ENCODE measurements at places on chromosomes 7 and 10.

GRCh38 chr10:4177791-4178190 lies 392.8 kb upstream of the KLF6 start:
- ATAC-seq, result no peak

DNA sequence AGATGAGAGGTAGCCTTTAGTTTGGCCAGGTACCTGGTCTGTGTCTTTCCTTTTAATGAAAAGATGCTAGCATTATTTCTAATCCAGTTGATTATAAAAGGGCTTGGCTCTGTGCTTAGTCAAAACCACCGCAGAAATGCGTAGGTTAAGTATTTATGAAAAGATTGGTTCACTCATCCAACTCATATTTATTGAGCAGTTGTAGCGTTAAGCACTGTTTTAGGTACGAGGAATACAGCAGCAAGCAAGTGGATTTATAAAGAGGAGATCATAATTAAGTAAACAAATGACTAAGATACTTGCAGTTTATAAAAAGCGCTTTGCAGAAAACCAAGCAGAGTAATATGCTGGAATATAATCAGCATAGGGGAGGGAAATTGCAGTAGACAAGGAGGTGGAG lies 129.8 kb downstream of the PPP1R17 start:
- ATAC-seq, result no peak

GRCh38 chr10:50229460-50229859 lies 21.9 kb downstream of the ASAH2 start:
- ATAC-seq, result no peak

DNA sequence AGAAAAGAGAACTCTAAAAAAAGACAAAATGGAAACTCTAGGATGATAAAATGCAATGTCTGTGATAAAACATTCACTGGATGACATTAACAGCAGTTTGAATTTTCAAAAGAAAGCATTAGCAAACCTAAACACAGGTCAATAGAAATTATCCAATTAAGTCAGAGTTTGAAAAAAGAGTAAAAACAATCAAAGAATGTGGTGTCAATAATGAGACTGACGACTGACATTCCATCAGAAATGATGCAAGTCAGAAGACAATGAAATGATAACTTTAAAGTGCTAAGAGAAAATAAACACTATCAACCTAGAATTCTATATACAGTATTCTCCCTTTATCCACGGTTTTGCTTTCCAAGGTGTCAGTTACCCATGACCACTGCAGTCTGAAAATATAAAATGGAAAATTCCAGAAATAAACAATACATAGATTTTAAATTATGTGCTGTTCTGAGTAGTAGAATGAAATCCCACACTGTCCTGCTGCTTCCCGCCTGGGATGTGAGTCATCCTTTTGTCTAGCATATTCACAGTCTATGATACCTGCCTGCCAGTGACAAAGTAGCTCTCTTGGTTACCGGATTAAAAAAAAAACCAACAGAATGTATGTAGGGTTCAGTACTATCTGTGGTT lies 38.3 kb upstream of the SFMBT2 start:
- no peak for ATAC-seq

DNA sequence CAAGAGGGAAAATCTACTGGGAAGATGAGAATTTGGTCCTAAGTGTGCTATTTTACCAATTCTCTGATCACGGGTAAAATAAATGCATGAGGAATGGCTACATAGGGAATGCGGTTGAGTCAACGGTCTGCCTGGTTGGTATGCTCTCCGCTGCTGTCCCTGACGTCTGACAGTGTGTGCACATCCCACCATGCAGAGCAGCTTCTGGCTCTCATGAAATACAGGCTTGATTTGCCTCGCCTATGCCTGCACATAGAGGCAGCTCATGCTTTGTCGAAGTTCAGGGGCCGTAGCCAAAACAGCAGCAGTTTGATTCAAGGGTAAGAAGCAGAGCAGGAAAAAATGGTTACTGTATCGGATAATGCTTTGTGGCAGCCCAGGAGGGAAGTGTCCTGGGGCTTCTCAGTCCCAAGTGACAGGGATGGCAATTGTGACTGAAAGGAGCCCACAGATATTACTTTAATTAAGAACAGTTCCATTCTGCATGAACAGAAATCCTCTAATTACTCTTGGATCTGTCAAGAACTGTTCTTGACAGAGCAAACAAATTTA lies 268.4 kb upstream of the SLC26A5 start:
- no peak for ATAC-seq

DNA sequence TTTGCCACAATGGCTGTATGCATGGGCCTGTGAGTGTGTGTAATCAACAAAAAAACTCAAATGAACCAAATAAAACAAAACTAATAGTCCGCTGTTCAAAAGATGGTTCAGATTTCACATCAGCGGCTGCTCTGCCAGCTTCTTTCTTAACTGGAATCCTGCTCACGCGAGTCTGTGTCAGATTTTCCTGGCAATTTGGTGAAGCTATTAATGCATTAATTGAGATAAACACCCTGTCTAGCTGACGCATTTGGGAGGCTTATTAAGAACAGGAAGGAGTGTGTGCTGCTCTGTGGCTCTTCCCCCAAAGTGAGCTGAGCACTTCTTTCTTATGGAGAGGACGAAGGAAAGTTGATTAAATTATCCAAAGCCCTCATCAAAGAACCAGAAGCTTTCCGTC lies 336.6 kb upstream of the MKI67 start:
- no peak for ATAC-seq

DNA sequence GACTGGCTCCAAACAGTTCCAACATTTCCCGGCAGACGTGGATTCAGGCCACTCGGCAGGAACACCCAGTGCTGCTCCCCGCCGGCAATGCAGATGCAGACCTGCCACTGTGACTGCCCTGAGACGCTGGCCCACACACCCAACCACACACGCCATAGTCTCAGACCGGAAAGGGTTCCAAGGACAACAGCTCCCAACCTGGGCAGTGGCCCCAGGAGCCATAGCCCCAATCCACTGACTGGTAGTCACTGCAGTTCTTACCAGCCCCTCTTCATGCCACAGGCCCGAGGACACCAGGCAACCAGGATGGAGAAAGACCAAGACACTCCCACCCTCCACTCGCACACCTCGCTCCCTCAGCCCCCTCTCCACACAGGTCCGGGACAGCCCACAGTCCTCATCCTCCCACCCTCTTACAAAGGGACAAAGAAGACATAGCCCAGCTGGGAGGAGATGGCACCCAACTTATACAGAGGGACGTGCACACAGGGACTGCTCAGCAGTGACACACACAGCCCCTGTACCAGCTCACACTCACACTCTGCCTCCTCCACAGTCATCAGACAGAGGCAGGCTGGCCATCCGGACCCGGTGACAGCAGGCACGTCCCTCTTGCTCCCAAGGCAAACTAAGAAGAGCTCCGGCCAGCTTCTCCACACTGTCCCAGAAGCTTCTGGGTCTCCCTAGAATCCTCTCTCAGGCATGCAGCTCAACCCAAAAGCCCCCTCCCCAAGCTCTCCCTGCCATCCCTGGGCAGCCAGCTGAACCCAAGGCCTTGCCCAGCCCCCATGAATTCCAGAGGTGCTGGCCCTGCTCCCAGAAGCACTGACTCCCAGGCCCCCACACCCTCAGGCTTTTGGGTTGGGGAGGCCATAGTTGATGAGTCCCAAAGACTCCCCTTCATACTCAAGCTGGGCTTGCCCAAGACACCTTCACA lies 24.8 kb downstream of the KCNH2 start:
- no peak for ATAC-seq

DNA sequence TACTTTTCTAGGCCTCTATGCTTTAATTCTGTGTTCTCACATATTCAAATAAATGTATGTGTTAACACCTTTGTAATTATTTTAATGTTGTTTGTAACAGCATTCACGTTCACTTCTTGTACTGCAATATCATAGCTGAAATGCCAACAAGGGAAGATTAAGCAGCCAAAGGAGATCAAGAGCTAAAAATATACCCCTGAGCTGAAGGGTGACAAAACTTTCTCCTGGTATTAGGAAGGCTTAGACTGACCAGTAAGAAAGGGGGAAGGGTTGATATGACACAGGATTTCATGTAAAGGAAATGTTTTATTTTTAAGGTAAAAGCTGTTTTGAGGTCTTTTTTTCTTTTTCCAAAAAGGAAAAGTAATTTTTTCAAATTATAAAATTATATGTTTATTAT lies 40.4 kb upstream of the VDAC2 start:
- ATAC-seq, result no peak

DNA sequence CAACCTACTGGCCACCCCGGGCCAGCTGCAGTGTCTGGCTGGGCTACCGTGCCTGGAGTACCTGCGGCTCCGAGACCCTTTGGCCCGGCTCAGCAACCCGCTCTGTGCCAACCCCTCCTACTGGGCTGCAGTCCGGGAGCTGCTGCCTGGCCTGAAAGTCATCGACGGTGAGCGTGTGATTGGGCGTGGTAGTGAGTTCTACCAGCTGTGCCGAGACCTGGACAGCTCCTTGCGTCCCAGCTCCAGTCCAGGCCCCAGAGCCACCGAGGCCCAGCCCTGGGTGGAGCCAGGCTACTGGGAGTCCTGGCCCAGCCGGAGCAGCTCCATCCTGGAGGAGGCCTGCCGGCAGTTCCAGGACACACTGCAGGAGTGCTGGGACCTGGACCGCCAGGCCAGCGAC lies 4.2 kb downstream of the RARRES2 start:
- no peak for ATAC-seq

- ATAC-seq, result no peak
Observed at GRCh38 chr10:43878386-43878785, 229.7 kb upstream of the ZNF32 start.

DNA sequence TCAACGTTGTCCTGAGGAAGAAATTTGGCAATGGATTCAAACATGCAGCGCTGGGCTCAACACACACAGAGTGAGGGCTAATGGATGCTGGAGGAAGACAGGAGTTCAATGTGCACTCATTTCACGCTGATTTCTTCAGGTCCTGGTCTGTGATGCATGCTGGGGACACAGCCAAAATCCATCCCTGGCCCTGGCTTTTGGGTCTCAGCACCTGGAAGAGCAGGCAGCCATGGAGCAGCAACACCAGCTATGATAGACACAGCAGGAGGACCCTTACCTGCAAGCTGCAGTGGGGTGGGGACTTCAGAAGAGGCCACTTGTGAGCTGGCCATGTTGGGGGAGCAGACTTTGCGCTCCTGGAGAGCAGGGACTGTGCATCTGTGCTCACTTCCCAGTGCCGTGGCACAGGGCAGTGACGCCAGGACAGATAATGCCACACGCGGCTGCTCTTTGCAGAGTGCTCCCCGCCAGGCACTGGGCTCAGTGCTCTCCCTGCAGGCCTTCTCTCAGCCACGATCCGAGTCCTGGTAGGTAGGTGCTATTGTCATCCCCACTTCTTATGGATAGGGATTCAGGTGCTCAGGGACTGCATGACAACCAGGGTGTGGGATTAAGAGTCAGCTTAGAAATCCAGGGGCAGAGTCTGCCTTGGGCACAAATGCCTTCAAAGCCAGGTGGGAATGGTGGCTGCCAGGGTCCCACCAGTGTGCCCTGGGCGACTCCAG lies 138.8 kb upstream of the UNC5B start:
- ATAC-seq, result no peak

- no peak for ATAC-seq
Observed at GRCh38 chr7:106225856-106226255, 58.9 kb downstream of the NAMPT start.

Measured in esophagus mucosa (tissue), 1 donor.